Lung microvascular endothelial cell (primary cell): ENCODE measurements at places on chromosomes 16 and 17.

DNA sequence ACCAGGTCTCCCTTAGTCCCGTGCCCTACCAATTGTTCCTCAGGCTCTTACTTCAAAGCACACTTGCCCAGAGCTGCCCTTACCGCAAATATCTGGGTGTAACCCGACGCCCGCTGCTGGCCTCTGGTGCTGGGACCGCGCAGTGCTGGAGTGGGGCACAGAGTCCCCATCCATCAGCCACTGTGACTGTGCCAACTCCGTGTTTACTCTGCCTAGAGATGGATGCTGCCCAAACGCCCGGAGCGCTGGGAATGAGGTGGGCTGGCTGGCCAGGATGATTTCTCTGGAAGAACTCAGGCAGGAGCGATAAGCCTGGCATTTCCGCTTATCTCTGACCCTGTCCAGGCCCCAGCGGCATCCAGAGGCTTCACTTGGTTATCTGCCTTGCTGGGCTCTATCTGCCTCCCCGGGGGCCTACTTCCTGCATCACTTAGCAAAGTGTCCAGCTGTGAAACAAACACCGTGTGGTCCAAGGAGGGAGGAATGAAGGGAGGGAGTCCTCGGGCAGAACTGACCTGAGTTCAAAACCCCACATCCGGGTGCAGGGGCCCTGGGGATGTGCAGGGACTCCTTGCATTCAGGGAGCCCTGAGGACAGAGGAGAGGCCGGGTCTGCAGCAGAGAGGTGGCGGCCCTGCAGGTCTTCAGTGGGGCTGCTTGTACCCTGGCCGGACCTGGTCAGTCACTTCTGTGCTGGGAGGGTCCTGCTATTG, 9.4 kb upstream of the MYLK3 start:
- no peak for DNase-seq

DNA sequence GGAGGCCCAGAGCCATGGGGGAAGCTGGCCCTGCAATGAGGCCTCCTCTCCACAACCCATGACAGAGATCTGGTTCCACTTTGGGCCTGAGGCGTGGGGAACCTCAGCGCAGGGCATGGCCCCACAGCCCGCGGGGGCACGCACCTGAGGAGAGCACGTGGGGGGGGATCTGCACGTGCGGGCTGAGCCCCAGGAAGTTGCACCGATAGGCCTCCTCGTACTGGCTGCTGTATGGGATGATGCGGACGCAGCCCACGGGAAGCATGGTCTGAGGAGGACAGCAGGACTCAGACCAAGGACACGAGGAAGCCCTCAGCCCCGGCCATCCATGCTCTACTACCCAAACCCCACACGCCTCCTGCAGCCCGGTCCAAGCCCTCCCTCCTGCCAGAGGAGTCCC, 10.1 kb upstream of the PLD6 start:
- DNase-seq: no peak

DNA sequence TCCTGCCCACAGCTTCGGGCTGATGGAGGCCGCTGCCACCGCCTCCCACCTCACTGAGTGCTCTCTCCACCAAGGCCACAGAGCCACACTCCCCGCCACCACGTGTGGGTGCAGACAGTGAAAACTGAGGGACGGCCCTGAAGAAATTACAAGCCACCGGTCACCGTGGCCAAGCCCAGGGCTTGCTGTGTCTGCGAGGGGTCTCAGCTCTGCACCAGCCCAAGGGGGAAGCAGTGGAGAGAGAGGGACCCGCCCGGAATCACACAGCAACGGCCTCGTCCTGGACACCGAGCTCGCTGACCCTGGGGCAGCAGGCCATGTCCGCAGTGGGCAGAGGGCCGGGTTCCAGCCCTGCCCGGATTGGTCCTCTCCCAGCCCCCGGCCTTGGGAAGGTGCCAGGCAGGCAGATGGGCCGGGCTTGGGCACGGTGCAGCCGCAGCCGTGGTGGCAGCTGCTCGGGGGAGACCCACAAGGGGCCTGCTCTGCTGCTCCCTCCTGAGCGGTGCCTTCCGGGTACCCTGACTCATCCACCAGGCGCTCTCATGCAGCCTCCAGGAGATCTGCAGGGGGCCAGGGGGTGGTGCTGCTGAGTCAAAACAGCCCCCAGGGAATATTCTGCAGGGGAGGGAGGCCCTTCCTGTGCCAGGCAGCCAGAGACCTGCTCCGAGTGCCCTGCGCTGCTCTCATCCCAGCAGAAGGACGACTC, 52.0 kb downstream of the CBFA2T3 start:
- DNase-seq: peak; percentile 70

GRCh38 chr16:69508033-69508755, 57.6 kb upstream of the NFAT5 start:
- DNase-seq: no peak

GRCh38 chr16:86734543-86735460, 156.5 kb downstream of the FOXL1 start:
- DNase-seq: peak; percentile 57

- no peak for DNase-seq
Measured at GRCh38 chr16:46746821-46747776, 1.0 kb downstream of the MYLK3 start.

- no peak for DNase-seq
Measured at GRCh38 chr17:73725794-73726515, 81.7 kb upstream of the SDK2 start.

GRCh38 chr17:44037471-44037870, 22.7 kb upstream of the TMEM101 start:
- no peak for DNase-seq

GRCh38 chr16:55282441-55282840, 41.6 kb upstream of the IRX6 start:
- no peak for DNase-seq

GRCh38 chr16:68423771-68424170, 24.5 kb downstream of the SMPD3 start:
- no peak for DNase-seq

- no peak for DNase-seq
Measured at GRCh38 chr17:2962236-2962635, 101.2 kb downstream of the OR1D5 start.
